Motor neuron (in vitro differentiated cells): ENCODE measurements at places on chromosomes 7 and 10. TPM values are rescaled to one million over a fixed set of nuclear protein-coding genes. Genes with fewer than 3 reads are reported as not detected.

DNA sequence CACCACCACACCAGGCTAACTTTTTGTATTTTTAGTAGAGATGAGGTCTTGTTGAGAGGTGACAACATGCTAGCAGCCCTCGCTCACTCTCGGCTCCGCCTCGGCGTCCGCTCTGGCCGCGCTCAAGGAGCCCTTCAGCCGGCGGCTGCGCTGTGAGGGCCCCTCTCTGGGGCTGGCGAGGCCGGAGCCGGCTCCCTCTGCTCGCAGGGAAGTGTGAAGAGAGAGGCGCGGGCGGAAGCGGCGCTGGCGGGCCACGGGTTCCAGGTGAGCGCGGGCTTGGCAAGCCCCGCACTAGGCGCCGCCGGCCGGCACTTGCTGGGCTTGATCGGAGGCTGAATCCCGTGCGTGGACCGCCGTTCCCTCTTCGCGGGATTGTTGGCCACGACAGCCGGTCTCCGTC is 83.0 kb downstream of the EEPD1 start:
- ATAC-seq = no peak

DNA sequence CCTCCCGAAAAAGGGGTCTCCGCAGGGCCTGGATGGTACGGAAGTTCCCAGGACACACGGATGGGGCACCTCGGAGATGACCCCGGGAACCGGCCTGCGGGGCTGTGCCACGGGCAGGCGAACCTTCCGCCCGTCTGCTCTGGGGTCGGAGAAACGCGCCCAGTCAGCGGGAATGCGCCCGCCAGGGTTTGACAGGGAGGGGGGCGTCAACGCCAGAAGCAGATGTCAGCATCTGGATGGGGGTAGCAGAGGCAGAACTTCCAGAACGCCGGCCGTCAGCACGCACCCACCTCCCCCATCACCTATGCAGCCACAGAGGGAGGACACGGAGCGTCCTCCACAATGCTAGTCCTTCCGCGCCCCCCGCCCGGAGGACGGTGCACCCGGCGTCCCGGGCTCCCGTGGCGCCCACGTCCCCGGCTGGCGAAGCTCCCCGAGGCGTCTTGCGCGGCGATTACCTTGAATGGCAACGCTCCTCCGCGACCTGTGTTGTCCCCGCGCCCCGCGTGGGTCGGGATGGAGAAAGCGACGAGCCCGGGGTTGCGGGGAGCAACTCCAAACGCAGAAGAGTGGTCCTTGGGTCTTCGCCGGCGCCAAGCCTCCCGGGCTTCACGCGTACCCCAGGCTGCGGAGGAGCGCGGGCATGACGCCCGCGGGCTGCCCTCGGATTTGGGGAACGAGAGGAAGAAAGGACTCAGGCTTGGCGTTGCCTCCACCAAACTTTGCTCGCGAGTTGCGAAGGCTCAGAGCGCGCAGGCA is 561 bp downstream of the FGFR2 start:
- ATAC-seq = peak; percentile 13

DNA sequence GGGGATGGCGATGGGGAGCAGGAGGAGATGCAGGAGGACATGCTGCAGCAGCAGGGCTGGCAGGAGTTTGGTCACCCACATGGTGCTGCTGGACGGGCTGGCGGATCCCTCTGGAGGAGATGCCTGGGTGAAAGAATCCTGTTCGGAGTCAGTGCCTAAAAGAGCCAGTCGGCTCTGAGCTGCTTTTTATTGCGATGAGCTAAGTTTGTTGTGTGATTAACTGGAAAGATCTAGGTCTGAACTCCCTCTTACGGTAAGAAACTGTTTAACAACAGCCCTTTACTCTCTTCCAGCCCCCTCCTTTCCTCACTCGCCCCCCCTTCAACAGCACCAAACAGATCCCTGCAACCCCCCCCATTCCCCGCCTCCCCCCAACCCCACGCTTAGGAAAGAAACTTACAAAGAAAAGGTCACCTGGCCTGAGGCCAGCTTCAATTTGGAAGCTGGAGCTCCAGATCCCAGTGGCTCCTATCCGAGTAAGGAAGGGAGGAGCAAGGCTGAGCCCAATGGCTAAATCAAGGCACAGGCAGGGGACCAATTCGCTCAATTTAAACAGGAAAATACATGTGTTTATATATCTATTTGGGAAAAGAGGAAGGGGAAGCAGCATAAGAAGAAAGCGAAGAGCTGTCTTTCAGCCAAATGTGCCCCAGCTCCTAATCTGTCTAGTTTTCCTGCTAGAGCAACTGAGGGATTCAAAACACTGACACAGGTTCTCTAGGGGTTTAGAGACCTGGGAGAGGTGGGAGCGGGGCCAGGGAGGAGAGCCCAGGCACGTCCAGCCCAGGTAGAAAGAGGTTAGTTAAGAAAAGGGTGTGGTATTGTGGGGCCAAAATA is at the start of gene HGF:
Gene HGF (minus strand): TSS at position 157 of the 837 bp plus-strand sequence. CDS start 76 bp downstream, at position 81.
- ATAC-seq = no peak

Gene DNAJB6
- 94.7 and 97.8 TPM in 2 replicates for total RNA-seq

DNA sequence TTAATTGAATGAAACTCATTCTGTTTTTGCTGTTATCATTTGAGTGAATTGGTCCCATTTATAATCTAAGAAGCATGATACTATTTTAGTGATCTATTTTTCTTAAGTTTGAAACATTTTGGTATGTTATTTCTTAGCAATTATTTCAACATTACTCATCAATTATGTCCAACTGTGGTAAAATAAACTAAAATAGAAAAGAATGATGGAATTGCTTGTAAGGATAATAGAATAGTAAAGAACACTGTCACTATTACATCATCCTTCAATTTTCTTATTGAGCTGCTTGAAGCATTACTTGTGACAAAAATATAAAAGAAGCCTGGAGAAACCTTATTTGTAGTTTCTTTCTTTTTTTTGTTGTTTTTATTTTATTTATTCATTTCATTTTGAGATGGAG is 42.4 kb downstream of the ZNF487 start:
- no peak for ATAC-seq

DNA sequence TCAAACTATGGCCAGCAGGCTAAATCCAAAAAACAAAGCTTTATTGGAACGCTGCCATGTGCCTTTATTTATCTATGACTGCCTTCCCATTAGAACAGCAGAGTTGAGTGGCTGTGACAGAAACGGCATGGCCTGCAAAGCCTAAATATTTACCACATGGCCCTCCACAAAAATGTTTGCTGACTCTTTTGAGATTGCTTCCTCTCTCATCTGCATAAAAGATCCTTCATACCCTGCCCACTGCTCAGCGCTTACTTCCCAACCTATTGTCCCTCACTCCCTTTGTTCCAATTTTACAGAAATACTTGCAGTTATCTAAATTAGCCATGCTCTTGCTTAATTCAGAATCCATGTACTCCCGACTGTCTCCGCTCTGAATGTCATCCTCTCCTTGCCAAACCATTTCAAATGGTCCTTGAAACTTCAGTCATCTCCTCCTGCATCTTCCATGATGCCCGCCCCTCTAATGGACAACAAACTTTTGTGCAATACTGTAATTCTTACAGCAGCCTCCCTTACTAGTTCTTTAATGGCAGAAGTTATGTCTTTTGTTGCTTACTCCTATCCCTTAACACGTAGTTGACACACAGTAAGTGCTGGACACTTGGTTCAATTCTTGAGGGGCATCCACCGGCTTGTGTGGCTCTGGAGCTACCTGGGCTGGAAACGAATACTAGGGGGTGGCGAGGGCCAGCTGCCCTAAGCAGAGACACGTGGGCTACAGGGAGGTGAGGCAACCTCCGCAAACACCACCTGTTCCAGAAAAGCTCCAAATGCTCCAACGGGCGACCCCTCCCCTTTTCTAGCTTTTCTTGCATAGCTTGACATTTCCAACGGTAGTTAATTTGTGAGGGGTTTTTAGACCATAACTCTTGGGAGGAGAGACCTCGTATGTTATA is 832 bp downstream of the XRCC2 start:
- ATAC-seq = peak; percentile 9

Gene AQP1
- 0.45 and 0.96 TPM in 2 replicates for total RNA-seq

DNA sequence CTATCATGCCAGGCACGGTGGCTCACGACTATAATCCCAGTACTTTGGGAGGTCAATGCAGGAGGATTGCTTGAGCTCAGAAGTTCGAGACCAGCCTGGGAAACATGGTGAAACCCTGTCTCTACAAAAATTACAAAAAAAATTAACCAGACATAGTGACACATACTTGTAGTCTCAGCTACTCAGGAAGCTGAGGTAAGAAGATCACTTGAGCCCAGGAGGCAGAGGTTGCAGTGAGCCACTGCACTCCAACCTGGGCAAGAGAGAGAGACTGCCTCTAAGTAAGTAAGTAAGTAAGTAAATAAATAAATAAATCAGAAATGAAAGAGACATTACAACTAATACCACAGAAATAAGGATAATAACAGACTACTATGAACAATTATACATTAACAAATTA is 36.2 kb downstream of the PDLIM1 start:
- ATAC-seq = no peak

Gene AIFM2
- total RNA-seq = 2.1 TPM in 2 replicates

- ATAC-seq = no peak
These were observed 31.9 kb downstream of the ANKRD26 start for GRCh38 chr10:27068217-27068891.

GRCh38 chr7:70647801-70648498 is 484.0 kb upstream of the GALNT17 start:
- no peak for ATAC-seq

DNA sequence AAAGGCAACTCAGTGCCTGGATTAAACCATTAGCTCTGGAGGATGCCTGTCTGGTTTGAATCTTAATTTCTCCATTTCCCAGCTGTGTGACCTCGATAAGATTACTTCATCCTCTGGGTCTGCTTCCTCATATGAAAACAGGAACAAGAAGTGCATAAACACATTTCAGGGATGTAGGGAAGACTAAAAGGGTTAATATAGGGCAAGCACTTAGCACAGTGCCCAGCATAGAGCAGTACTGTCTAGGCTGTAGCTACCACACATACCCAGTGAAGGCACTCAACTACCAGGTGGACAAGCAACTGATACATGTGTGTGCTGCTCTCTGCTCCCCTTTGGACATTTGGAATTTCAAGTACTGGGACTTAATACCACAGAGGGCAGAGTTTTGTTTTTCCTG is 85.4 kb downstream of the KCNMA1 start:
- ATAC-seq = no peak

- ATAC-seq = no peak
These were observed 12.6 kb downstream of the CYP51A1 start for GRCh38 chr7:92121681-92122080.

Gene GTPBP10
- 9.8 and 10.7 TPM in 2 replicates for total RNA-seq

GRCh38 chr7:150838965-150839650 is 13.2 kb upstream of the AOC1 start:
- no peak for ATAC-seq

Gene IL15RA
- total RNA-seq = 2.5 and 6.0 TPM in 2 replicates

Gene CAMK2B
- 15.0 and 18.3 TPM in 2 replicates for total RNA-seq

- no peak for ATAC-seq
These were observed 268.9 kb downstream of the ADK start for GRCh38 chr10:74419958-74420375.

GRCh38 chr7:43823941-43824340 is 45.4 kb downstream of the MRPS24 start:
- no peak for ATAC-seq

Gene ASB13
- total RNA-seq = 7.2 and 8.4 TPM in 2 replicates

DNA sequence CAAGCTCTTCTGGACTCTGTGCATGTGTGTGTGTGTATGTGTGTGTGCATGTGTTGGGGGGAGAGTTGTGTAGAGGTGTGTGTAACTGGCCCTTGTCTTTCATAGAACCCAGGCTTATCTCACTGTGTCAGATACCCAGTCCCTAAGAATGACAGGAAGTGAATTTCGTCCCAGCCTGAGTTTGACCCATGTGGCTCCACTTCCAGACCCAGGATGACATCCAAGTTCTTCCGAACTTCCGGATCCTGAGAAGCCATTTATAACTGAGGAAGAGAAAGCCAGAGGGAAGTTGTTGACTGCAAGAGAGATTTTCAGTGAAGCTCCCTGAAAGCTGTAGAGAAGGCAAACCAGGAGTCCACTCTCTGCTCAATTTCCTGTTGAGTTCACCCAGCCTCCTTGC is 53.2 kb downstream of the ADRB1 start:
- ATAC-seq = no peak

GRCh38 chr10:49613882-49614241 is at the start of gene CHAT:
Gene CHAT (plus strand): TSS chr10:49614037. CDS start chr10:49614190, 153 bp downstream.
- ATAC-seq = no peak

Gene PIK3CG
- 0.06 TPM in 1 of 2 replicates, not detected in the other for total RNA-seq

DNA sequence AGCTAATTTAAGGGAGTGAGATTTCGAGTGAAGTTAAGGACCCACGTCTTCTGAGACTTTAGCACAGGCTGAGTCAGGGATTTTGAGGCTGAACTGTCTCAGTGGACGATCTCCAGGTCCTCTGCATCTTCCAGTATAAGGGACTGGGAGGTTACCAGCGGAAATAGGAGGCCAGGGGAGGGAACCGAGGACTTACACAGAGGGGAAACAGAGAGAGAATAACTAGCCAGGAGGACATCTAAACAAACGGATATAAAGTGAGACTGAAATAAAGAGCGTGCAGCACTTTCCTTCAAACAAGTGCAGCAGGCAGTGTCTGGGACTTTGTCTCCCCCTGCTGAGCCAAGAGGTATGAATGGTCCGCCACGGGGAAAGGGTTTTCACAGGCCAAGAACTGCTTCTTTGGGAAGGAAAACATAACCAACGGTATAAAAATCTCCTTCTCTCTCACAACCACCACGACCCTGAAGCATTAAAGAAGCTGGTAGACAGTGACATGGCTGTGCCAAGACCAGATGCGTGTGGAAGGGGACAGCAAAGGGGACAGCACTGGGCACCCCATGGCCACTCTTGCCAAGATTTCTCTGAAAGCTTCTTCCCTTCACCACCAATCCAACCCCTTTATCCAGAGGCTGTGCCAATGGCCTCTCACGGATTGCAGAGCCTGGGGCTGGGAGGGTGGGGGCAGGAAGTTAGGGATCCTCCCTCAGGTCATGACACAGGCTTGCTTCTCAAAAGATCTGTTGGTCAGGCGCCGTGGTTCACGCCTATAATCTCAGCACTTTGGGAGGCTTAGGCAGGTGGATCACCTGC is 72.0 kb downstream of the SLC37A3 start:
- peak; percentile 45 for ATAC-seq

Gene SLC16A12
- total RNA-seq = 0.05 TPM in 1 of 2 replicates, not detected in the other

Gene DLX5
- total RNA-seq = 0.31 TPM in 1 of 2 replicates, not detected in the other

Gene PTF1A
- total RNA-seq = 0.38 TPM in 1 of 2 replicates, not detected in the other

DNA sequence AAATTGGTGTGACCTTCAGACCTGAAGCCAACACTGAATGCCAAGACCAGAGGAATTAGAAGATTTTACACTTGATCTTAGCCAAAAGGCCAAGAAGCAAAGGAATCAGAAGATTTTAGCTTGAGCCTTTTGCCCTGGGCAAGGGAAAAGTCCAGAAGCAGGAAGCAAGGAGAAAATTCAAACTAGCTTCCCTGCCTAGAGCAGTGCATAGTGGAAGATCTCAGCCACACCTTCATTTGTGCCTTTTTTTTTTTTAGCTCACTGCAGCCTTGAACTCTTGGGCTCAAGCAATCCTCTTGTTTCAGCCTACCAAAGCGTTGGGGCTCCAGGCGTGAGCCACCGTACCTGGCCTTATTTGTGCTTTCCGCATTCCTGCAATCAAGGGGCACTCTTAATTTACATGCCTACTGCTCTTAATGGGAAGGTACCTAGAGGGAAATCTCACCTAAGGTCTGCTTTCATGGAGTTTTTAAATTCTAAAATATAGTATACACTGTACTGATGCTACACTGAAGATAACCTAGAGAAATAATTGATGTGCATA is 8.3 kb upstream of the PIP4K2A start:
- ATAC-seq = no peak

- ATAC-seq = no peak
These were observed 270.7 kb downstream of the SEMA3D start for GRCh38 chr7:84916161-84916560.

GRCh38 chr7:119783799-119784198 is 489.2 kb upstream of the KCND2 start:
- ATAC-seq = no peak

GRCh38 chr7:83339907-83340306 is 177.2 kb upstream of the PCLO start:
- ATAC-seq = no peak

GRCh38 chr10:69426376-69426727 is 9.6 kb upstream of the TACR2 start:
- ATAC-seq = no peak
